ENCODE measurements at places on chromosomes 5 and 9. TPM values are rescaled to one million over a fixed set of nuclear protein-coding genes. Genes with fewer than 3 reads are reported as not detected.

SPINK4 gene
- total RNA-seq = not detected

- DNase-seq = no peak
Measured at GRCh38 chr5:79301046-79301712, 65.2 kb downstream of the JMY start.

SLCO4C1 gene
- 0.45 TPM for total RNA-seq

GRCh38 chr9:34177593-34178435 is 1.0 kb upstream of the UBAP1 start:
- DNase-seq = no peak

DNA sequence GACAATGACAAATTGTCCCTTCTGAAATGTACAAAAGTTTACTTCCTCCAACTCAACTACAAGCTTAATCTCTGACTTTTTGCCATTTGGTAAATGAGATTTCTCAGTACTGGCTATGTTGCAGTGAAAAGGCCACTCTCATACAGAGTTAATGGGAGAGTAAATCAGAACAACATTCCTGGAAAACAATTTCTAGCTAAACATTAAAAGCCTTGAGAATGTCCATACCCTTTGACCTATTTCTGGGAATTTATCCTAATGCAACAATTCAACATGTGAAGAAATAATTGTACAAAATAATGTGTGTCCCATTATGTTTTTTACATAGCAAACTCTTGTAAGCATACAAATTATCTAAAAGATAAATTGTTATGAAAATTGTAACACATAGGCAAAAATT is 56.3 kb upstream of the SPEF2 start:
- DNase-seq = no peak

DNA sequence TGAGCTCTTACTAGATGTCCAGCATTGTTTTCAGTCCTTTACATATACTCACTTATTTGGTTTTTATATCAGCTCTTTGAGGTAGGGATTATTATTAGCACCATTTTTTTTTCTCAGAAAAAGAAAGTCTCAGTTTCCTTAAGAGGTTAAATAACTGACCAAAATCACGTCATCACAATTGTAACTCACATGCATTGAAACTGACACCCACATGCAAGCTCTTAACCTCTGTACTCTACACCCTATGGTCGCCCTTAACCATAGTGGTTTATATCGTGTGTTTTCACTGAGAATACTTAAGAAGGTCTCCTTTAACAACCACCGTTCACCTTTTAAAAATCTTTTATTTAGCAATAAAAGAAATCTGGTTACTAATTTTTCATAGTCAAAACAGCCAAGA is 61.0 kb downstream of the PRDM6 start:
- DNase-seq = no peak

DNA sequence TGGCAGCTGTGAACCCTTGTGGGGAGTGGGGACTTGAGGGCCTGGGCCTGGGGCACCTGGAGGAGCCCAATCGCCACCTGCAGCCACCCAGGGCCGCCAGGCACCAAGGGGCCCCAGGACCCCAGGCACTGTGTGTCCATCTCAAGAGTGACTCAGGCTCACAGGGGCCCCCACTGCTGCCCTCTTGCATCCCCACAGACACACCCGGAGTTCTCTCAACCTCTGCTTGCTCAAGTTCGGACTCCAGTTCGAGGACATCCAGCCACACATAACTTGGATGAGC is 51.9 kb downstream of the MRPL36 start:
- no peak for DNase-seq

- DNase-seq = no peak
Measured at GRCh38 chr9:12185856-12186255, 507.3 kb upstream of the TYRP1 start.

DNA sequence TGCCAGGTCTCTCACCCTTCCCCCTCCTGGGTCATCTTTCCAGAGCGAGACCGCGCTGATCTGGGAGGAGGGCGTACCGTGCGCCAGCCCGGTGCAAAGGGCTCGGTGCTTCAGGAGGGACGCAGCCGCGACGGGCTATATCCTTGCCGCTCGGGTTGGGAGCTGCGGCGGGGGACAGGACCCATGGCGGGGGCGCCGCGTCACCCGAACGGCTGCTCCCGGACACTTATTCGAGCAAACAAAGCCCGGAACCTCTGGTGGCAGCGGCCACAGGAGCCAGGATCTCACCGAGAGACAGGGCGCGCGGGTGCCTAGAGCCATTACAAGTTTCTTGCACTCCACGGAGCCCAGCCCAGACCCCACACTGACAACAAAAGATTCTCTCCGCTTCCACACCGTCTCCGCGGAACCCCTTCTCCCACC is 1.3 kb downstream of the SEMA6A start:
- no peak for DNase-seq

GRCh38 chr9:121313458-121314152 is 45.6 kb downstream of the GSN start:
- DNase-seq = no peak

ERCC6L2 gene
- 146 TPM for total RNA-seq

- no peak for DNase-seq
Measured at GRCh38 chr9:5357431-5358105, 17.9 kb upstream of the RLN1 start.

DNA sequence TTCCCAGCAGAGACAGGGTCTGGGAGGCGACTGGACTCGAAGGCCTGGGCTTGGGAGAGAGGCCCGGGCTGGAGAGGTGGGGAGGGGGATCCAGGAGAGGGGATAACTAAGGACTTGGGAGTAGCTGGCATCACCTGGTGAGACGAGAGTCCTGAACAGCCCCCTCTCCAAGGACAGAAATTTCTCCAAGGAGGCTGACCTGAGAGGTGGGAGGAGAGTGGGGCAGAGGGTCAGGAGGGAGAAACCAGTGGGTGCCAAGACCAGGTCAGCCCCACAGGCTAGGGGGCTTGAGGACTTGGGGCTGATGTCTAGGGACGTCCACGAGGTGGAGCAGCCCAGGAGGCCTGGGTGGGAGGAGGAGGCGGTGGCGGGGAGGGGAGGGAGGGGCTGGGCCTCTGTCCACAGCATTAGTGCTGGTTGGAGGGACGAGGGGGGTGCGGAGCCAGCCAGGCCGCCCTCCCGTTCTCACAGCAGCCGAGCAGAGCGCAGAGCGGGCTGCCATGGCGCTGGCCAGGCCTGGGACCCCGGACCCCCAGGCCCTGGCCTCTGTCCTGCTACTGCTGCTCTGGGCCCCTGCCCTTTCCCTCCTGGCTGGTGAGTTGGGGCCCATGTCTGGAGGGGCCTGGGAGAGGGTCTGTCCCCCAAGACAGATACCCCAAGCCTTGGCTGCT is at the start of gene CRB2:
TSS of gene CRB2 (plus strand) at position 437 of the 671 bp plus-strand sequence. CDS start at position 501, 64 bp downstream.
- no peak for DNase-seq
